Osteoblast (primary cell): ENCODE measurements at places on chromosomes 5 and 9. TPM values are rescaled to one million over a fixed set of nuclear protein-coding genes. Genes with fewer than 3 reads are reported as not detected.

- H3K4me3 ChIP-seq, result no peak overlapping the region
- no peaks in the 10 kb centered on the region for H3K27me3 ChIP-seq
- H3K4me1 ChIP-seq, result no peaks in the 10 kb centered on the region
- no peaks in the 10 kb centered on the region for H3K36me3 ChIP-seq
- no peak overlapping the region for H3K27ac ChIP-seq
Measured at GRCh38 chr5:35294976-35295375, 64.7 kb upstream of the PRLR start.

DNA sequence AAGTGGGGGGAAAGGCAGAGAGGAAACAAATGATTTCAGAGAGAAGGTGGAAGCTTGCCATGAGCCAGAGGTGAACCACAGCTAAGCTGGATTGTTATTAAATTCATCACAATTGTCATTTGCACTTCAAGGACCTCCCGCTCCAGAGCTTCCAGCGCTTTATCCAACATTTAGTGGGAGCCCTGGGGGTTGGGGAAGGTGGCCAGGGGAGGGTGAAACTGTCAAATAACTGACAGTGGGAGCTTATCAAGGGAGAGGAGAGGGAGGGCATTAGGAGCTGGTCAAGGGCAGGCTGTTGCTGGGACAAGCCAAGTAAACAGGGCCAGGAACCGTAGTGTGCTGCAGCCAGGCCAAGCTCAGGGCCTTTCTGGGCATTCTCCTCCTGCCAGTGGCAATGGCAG, 71.5 kb downstream of the SIL1 start:
- H3K36me3 ChIP-seq, result peaks cover 17% of the 10 kb centered on the region
- no peak for DNase-seq
- H3K27ac ChIP-seq, result no peak overlapping the region
- H3K4me1 ChIP-seq, result peaks cover 8% of the 10 kb centered on the region
- H3K4me3 ChIP-seq, result no peak overlapping the region

DNA sequence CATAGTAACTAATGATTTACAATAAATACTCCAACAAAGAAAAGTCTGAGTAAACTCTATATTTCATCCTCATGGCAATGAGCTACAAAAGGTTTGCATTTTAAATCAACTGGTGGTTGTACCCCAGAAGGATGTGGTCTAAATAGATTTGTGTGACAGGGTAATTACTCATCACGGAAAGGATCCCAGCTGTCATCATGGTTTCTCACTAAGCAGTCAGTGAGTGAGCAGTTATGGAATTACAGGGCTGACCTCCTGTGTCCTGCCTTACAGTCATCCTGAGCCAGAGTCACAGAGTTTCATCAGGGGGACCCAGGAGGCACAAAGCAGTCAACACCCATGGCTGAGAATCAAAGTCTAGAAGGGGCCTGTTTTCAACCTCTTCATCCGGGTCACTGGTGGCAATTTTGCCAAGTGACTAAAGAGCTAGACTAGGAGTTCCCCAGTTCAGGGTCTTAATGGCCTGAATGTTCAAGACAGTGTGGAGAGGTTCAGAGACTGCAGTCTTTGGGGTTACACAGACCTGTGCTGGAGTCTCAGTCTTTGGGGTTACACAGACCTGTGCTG, 210.7 kb upstream of the SLC24A2 start:
- no peaks in the 10 kb centered on the region for H3K36me3 ChIP-seq
- peaks cover 20% of the 10 kb centered on the region for H3K4me1 ChIP-seq
- peak; percentile 76 for DNase-seq
- no peaks in the 10 kb centered on the region for H3K27me3 ChIP-seq
- H3K4me3 ChIP-seq, result no peak overlapping the region
- H3K27ac ChIP-seq, result peak overlapping the region; percentile 68

GRCh38 chr5:460273-460625, 17.3 kb downstream of the EXOC3 start:
- no peaks in the 10 kb centered on the region for H3K27me3 ChIP-seq
- peak; percentile 39 for DNase-seq
- H3K4me1 ChIP-seq, result peaks cover 8% of the 10 kb centered on the region
- H3K27ac ChIP-seq, result no peak overlapping the region
- H3K4me3 ChIP-seq, result no peak overlapping the region

- DNase-seq, result no peak
- no peaks in the 10 kb centered on the region for H3K4me1 ChIP-seq
Measured at GRCh38 chr5:77322406-77322805, 111.9 kb downstream of the PDE8B start.

DNA sequence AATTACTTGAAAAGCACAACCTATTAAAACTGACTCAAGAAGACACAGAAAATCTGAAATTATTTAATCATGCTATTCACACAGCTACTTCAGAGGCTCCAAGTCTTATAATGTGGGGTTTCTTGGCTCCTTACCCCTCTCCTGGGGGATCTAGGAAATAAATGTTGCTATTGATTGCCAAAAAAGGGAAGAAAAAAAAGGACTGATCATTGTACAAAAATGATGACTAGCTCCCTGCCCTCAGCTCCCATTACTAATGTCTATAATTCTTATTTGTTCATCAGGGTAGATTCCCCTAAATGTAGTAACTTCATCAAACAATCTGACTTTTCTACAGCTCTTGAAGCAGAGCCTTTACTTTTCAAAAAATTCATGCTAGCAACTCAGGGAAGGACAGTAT, 3.3 kb upstream of the SMC5 start:
- H3K4me1 ChIP-seq, result peaks cover 37% of the 10 kb centered on the region
- peaks cover 4% of the 10 kb centered on the region for H3K36me3 ChIP-seq
- H3K27ac ChIP-seq, result peak overlapping the region; percentile 99
- H3K27me3 ChIP-seq, result no peaks in the 10 kb centered on the region

- peak overlapping the region; percentile 98 for H3K27ac ChIP-seq
- H3K27me3 ChIP-seq, result no peaks in the 10 kb centered on the region
- DNase-seq, result peak; percentile 84
- peak overlapping the region; percentile 62 for H3K4me3 ChIP-seq
Measured at GRCh38 chr9:91515074-91515687, 91.5 kb upstream of the NFIL3 start.

Gene TEX48
- not detected in 2 replicates for total RNA-seq

Gene ZNG1F
- 5.9 and 7.2 TPM in 2 replicates for total RNA-seq

Gene PHF24
- under 0.01 TPM in 1 of 2 replicates, not detected in the other for total RNA-seq

Gene GRM6
- not detected in 2 replicates for total RNA-seq
